ENCODE measurements at places on chromosomes 11 and 22.

GRCh38 chr11:41943656-41944055, 484.2 kb upstream of the LRRC4C start:
- no peak for DNase-seq

DNA sequence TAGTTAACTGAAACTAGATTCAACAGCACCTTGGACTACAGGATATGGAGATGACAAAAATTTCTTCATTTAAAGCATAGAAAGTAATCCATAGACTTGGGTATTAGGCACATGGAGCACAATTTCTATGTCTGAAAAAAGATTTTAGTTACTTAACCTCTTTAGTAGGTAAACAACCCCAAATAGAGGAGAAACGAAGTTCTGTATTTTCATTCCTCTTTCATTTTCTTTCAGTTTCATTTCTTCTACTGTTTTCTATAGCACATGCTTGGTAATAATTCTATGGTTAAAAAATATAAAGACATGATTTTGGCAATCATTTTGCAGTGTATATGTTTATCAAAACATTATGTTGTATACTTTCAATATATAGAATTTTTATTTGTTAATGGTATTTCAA, 99.5 kb downstream of the CASP12 start:
- peak; percentile 19 for DNase-seq

DNA sequence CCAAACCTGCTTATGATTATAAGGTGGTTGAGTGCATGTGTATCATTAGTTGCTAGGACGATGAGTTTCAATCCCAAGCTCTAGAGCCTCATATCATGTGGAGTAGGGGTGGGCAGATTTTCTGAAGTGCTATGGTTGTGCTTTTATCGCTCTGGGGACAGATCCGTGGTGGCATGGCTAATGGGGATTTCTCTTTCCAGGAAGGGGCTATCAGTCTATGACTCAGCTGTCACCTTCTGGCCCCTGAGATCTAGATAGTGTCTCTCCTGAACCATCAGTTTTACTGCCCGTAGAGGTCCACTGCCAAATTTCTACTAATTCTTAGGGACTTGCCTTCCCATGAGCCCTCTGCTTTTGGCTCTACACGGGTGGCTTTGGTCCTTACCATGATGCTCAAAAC, 51.8 kb downstream of the FDX1 start:
- no peak for DNase-seq

- DNase-seq, result no peak
These were observed 578.4 kb upstream of the CCDC90B start for GRCh38 chr11:83864412-83865057.

DNA sequence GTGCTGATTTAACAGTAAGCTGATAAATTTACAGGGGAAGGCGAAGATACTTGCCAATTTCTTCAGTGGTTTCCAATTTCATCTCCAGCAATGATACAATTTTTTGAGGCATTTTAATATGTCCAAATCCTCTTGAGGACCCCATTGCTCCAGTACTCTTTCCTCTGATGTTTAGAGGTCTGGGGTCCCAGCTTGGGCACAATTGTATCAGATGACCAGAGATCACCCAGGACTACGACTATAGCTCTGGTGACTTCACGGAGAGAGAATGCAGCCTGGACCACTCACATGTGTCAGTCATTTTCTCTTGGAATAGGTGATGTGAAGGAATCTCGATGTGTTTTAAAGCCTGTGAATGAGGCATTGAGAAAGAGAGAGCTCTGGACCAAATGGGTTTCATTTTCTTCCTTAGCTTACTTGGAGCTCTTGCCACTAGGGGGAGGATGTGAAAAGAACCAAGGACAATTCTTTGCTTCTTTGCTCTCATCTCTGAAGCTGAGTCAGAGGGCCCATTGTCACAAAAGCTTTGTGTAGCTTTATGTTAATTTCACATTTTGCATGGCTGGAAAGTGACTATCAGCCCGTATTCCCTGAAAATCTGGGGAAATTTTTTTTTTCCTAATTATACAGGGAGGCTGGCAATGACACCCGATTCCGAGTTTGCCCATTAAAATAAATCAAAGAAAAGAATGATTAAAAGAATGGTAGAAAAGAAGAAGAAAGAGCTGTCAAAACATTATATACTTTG, 6.7 kb upstream of the CCDC90B start:
- peak; percentile 34 for DNase-seq

GRCh38 chr11:10381736-10382135, 73.3 kb upstream of the AMPD3 start:
- no peak for DNase-seq

- DNase-seq, result no peak
These were observed 2.7 kb upstream of the RHOD start for GRCh38 chr11:67053896-67054329.

Measured in inflammatory macrophage treated with lipopolysaccharide for 1 hour (primary cell).